NCI-H446 treated with DMSO at 0.1 percent for 48 hours (cell line): ENCODE measurements at places on chromosomes 11 and 22.

- peak; percentile 44 for DNase-seq
Observed at GRCh38 chr11:76721755-76722677, 51.5 kb upstream of the LRRC32 start.

DNA sequence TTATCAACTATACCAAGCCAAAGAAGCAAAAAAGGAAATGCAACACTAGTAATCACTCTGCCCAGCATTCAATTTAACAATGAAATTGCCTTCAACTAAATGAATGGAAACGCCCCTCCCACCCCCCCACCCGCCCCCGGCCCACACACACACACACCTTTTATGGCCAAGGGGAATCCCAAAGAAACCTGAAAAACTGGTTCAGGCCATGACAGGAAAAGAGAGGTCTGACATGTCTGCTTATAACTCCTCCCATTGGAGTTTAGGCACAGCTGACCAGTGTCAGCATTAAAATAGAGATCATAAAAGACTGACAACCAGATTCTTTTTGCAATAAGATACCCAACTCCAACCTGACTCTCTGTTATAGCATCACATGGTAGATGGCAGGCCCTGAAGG lies 42.6 kb downstream of the ACER3 start:
- no peak for DNase-seq

GRCh38 chr22:20062766-20063083 lies 17.3 kb upstream of the DGCR8 start:
- no peak for DNase-seq

DNA sequence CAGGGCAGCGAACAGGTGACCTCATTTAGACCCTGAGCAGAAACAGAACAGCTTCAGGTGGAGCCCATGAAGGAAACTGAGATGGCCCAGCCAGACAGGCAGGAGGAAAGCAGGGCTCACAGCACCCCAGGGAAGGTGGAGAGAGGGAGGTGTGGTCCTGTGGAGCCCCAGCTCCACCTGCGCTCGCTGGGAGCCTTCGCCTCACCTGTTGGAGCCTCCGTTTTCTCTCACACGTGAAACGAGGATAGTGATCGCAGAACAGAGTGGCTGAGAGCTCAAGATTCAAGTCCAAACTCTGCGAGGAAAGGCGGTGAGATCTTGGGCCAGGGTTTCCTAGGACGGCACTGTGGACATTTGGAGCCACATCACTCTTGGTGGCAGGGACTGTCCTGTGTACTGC lies 8.6 kb upstream of the CERK start:
- DNase-seq: no peak

GRCh38 chr22:44962741-44963454 lies 46.9 kb downstream of the PHF21B start:
- no peak for DNase-seq

- DNase-seq: no peak
Observed at GRCh38 chr11:60925868-60926267, 1.6 kb downstream of the TMEM132A start.

DNA sequence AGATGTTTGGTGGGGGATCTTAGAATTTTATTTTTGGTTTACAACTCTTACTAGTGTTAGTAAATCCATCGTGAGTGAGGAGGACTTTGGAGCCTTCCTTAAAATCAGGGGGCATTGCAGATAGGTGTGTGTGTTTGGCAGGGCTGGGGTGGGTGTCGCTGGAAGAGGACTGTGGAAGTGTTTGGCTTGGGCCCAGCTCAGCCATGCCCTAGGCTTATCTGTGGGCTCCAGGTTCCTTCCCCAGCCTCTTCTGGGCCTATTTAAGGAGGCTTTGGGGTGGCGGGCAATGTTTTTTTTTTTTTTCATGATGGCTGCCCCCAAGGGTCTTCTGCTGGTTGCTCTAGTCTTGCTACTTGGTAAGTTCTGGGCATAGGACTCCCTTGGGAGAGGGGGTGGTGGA lies 22.1 kb downstream of the MTFP1 start:
- no peak for DNase-seq

- DNase-seq: no peak
Observed at GRCh38 chr11:85699957-85700741, 14.2 kb upstream of the CCDC89 start.

- DNase-seq: no peak
Observed at GRCh38 chr11:2808850-2809846, 76.4 kb downstream of the CDKN1C start.

- DNase-seq: no peak
Observed at GRCh38 chr11:69529001-69529400, 47.5 kb downstream of the LINC01488 start.

DNA sequence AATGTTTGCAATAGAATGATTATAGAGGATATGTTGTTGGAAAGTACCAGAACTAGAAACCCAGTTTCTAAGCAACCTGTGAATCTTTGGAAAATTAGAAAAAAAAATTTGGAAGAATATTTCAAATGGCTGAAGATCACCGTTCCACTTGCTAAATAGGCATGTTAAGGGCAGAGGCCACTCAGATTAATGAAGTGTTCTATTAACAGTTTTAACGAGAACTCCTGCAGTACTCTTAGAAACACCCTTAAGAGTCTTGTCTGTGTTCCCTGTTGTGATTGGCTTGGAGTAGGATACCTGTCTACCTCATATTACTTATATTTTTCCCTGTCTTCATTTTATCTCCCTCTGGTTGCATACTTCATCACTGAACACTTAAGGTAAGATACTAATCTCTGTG lies 4.6 kb downstream of the C11orf54 start:
- DNase-seq: no peak

DNA sequence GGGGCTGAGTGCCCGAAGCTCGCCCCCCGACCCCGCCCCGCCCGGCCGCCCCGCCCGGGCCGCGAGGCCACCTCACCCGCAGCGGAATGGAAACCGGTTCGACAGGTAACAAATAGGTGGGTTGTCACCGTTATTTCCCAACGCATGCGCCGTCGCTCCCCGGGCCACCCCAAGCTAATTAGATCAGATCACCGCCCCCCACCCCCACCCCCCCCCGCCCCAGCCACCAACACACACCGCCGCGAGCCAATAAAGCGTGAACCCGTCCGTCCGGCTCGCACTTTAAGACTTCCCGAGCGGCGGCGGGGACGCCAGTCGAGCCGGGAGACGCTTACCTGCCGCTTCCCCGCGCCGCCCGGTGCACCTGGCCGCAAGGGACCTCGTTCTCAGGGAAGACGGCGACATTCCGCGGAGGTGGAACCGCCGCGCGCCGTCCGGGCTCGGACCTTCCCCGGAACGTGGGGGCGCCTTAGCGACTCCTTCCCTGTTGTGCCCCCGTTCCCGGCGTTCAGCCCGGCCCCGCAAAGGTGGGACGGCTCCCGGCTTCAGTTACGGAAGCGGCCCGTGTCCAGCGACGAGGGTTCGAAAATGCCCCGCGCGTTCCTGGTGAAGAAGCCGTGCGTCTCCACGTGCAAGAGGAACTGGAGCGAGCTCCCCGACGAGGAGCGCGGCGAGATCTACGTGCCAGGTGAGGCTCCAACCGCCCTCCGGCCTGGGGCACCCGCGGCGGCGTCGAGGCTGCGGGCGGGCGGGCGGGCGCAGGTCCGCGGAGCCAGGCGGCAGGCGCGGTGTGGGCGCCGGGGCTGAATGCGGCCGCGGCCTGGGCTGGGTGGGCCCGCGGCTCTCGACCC lies at the start of gene OVOL1:
Gene OVOL1, plus strand, starts transcription at position 278 of the 851 bp plus-strand sequence. Its CDS starts 311 bp downstream, at position 589.
- DNase-seq: no peak

- no peak for DNase-seq
Observed at GRCh38 chr11:44602891-44603310, 37.4 kb downstream of the CD82 start.

DNA sequence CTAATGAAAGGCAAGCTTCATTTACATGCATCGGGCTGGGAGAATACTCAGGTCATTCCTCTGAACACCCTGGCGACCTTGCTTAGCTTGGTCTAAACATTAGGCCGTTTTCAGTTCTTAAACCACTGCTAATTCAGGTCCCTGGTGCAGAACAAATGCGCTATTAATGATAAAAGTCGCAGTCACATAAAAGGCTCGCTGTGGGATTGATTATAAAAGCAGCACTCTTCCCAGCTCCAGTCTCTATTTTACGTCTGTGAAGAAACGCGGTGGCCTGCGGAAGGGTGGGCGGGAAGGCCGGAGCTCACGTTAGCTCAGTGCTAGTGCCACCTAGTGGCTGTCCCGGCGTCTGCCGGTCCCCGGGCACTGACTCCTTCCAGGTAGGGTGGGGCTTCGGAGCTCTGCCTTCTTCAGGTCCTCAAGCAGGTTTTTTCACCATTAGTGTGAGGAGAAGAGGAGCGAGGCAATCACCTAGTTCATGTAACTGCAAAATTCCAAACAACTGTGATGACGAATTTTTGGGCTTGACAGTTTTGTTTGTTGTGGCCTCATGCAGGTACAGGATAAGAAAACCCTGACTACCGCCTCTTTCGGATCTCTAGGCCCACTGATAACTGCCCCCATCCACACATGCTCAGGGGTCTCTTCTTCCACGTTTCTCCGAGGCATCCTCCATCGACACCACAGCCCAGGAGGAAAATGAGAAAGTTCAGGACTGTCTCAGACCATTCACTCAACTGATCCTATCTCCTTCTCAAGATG lies 66.5 kb upstream of the CLMP start:
- DNase-seq: peak; percentile 29
